ENCODE measurements at places on chromosomes 12 and 14.

GRCh38 chr14:67482231-67483164 is 6.0 kb downstream of the TMEM229B start:
- no peak for DNase-seq

GRCh38 chr14:96198430-96199130 is 6.1 kb upstream of the BDKRB2 start:
- no peak for DNase-seq

DNA sequence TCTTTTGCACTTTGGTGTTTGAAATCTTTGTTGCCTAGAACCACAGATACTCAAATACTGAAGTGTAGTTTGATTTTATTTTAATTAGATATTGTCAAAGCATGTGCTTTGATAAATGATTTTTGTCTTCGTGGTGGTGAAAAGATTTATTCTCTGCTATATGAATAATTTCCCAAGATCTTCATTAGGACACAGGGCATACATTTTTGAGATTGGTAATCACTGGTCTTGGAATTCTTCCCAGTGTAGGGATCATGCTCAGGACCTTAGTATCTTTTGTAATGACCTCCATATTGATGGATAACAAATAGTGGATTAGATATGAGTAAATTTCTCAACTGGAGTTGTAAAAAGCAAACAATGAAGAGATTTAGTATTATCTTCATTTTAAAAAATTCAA is 28.2 kb downstream of the TBK1 start:
- no peak for DNase-seq

- DNase-seq = no peak
Observed at GRCh38 chr14:24132976-24133375, 2.5 kb downstream of the FITM1 start.

- DNase-seq = peak; percentile 85
Observed at GRCh38 chr12:56488041-56488955, at the start of gene GLS2. GLS2 (minus strand) TSS chr12:56488161; CDS start chr12:56488118, 43 bp downstream.

DNA sequence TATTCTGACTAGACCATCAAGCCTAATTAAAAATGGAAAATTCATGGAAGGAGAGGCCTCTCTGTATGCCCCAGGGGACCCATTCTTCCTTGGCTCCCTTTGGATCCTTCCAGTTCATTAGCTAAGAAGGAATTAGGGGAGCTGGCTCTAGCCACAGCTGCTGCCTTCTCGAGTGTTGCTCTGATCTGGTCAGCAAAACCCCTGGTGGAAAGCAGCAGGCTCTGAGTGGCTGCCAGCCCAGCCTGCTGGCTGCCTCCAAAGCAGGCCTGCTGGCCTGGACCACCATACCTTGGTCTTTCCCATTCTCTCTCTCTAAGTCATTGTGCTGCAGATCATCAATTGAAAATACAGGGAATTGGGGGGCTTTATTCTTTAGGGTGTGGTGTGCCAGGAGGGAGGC is 29.0 kb upstream of the AKAP6 start:
- DNase-seq = no peak

- DNase-seq = no peak
Observed at GRCh38 chr14:61003571-61003970, 22.5 kb downstream of the SLC38A6 start.

DNA sequence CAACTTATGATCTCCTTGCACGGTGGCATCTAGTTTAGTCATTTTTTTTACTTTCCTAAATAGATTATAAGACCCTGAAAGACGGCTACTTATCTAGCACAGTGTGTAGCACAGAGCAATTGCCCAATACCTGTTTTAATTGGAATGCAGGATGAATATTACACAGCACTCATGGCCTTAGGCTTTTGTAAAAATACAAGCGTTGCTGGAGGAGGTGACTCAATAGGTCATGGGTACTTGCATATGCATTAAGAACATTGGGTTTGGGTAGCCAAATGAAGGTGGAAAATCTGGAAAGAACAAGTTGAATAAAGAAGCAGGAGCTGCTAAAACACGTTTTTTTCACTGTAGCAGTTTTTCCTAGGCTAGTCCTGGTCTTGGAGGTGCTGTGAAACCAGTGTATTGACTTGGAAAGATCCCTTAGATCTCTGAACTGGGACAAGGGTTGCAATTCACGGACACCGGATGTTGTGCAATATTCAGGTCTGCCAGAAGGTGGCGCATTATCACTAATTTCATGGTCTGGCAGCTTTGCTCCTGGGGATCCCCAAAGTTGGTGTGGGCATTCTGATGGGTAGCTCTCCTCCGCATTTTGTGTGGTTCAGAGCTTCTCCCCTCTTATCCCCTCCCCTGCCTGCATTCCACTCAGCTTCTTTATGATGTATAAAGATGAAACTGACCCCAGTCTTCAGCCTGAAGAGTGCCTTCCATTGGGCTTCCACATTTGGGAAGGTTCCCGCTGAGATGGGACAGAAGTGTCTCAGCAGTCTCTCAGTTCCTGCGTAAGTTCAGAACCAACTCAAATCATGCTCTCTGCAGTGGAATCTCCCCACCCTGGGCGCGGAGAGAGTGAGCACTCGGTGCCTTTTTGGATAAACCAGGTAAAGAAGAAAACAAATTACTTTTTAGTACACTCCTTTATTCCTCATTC is 278.3 kb downstream of the NRXN3 start:
- DNase-seq = peak; percentile 73

DNA sequence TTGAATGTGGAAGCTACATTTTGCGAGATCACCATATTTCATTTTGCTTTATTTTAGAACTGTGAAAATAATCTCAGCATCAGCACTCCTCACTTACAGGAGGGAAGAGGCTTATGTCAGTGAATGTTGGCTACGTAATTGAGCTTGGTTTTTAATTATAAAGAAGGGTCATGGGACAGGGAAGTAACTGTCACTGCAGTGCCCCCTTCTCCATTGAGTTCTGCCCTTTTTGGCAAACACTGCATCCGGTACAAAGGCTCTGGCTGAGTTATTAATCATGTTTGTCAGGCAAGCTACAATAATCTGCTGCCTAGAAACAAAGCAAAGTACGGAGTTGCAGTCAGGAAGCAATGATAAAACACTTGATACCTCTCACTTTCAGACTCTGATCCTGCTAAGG is 546.7 kb downstream of the SNAPC1 start:
- DNase-seq = no peak

- DNase-seq = no peak
Observed at GRCh38 chr14:25121337-25122129, 71.6 kb upstream of the STXBP6 start.

- DNase-seq = no peak
Observed at GRCh38 chr14:104139460-104140212, 1.2 kb downstream of the KIF26A start.

DNA sequence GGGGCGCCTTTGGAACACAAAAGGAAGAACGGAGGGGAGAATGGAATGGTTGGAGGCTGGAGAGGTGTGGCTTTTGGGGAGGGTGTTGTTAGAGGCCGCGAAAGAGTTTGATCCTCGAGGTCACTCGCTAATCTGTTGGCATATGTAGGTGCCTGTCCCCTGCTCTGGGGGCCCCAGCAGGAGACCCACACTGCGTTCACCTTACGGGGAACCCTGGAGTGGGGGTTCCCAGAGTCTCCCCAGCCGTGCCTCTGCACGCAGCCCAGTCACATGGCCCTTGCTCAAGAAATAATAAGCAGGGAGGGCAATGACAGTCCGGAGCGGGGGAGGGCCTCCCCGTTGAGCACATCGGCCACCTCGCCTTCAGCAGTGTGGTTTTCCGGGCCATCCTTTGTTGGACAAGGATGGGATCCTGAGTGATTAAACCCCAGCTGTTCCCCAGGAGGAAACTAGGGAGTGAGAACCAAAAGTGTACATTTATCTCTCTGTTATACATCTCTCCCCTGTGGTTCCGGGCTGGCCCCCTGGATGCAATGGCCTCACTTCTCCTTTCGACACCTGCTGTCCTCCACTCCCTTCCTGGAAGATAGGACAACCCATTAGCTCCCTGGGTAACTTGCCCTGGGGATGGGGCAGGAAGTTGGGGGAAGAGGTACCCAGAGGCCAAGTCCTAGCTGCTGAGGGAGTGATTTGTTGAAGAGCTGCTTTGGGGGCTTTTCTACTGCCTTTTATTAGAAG is 1.3 kb downstream of the PLEKHG3 start:
- no peak for DNase-seq

DNA sequence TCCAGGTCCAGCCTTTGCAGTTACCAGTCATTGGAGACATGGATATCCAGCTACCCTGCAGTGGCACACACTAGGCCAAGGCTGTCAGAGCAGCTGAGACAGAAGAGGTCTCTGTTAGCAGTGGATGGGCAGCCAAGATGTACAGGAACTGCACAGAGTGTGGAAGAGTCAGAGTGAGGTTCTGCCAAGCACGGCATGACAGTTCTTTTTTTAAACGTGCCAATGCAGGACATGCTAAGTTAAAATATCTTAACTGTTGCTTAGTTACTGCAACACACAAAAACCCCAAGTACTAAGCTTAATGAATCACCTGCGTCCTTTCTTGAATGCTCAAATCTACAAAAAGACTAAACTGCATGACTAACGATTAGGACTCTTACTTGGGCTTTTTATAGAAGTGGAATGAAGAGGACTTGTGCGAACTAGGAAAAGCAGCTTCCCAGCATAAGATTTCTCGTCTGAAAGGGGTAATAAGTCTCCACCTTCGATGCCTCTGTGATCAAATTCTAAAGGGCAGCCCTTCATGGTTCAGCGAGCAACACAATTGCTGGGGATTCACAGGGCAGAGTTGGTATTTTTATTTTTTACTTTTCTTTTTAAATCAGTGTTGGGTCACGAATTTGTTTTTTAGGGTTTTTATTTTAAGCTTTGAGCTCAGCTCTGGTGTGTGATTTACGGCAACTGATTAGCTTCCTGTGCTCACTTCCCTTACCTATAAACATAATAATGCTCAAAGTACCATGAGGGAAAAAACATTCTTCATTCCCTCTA is 20.6 kb downstream of the MAPK1IP1L start:
- DNase-seq = no peak

- no peak for DNase-seq
Observed at GRCh38 chr14:91477388-91477787, 32.7 kb downstream of the PPP4R3A start.

DNA sequence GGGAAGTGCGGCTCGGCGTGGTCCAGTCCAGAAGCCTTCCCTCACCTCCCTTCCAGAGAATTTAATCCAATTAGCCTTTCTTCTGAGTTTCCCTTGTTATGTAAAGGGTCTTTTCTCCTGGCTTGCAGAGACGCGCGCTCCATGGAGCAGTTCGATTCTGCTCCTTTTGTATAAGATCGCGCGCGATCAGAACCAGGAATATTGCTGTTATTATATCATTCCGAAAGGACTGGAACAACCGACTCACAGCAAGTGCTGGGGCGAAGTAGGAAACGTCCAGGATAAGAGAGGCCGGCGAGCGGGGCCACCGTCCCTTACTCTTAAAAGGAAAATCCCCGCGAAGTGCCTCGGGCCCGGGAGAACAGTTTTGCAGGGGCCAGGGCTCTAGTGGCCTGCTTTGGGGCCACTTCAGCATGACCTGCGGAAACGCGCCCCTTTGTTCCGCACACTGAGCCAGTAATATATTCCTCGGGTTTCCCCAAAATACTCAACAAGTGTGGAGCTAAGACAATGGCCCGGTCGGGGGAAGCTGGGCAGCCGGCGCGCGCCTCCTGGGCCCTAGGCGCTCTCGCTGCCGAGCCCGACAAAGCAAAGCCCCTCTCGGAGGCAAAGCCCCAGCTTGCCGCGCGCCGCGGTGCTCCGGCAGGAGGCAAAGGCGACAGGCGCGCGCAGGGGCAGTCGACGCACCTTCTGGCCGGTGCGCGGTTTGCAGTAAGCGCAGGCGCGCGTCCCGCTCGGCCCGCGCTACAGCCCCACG is 2.9 kb downstream of the RFX4 start:
- DNase-seq = no peak

GRCh38 chr12:121839106-121839992 is 19.3 kb downstream of the HPD start:
- peak; percentile 91 for DNase-seq

DNA sequence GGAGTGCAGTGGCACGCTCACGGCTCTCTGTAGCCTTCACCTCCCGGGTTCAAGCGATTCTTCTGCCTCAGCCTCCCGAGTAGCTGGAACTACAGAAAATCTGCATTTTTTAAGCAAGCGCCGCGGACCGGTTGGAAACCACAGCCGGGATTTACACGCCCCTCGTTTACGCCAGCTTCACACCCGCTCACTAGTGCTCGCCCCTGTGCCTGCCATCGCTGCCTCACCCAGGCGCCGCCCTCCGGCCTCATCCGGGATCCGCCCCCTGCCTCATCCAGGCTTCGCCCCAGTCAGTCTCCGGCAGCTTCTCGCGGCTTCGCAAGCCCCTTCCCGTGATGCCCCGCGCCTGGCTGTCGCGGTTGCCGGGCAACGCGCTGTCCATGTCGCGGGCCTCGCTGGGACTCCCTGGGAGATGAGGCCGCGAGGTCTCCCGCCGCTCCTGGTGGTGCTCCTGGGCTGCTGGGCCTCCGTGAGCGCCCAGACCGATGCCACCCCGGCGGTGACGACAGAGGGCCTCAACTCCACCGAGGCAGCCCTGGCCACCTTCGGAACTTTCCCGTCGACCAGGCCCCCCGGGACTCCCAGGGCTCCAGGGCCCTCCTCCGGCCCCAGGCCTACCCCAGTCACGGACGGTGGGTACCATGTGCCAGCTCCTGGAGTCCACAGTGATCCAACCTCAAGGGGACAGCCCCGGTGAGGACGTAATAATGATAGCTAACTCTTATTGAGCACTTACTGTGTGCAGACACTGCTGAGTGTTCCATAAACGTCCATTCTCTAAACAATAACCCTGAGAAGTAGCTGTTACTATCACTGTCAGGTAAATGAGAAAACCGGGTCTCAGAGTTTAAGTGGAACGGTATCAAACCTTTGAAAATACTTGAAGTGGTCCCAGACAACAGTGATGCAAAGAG is at the start of gene TCTN1:
TCTN1 (plus strand) TSS at position 359 of the 914 bp plus-strand sequence; CDS start at position 413, 54 bp downstream.
- DNase-seq = peak; percentile 82

- no peak for DNase-seq
Observed at GRCh38 chr14:60273956-60274355, 24.9 kb downstream of the PPM1A start.

GRCh38 chr12:82300611-82301010 is 57.6 kb downstream of the CCDC59 start:
- no peak for DNase-seq

- DNase-seq = no peak
Observed at GRCh38 chr14:83712418-83713129, 1817.4 kb upstream of the FLRT2 start.

DNA sequence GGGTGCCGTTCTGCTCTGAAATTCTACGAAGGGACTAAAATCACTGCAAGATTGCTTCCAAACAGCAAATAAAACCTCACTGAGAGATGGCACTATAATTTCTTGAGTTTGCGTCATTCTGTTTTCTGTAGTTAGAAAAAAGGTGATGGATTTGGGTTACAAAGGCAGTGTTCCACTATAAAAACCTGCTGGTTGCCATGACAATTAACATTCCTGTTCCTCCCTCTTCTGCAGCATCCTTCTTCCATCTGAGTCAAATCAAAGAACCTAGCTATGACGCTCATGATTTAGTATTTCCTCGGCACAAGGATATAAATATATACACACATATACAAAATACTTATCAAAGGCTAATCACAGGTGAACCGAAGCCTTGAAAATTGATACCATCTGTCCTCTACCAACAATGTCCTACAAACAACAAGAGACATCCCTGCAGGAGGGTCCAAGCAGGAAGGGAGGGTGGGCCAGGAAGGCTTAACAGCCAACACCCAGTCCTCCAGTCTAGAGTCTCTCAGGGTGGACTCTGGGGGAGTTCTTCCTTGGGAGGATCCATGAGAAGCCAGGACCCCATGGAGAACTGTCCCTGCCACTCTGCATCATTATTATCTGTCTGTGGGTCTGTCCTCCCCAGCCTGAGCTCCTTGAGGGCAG is 21.4 kb downstream of the TMCC3 start:
- DNase-seq = no peak
